SJSA1 (cell line): ENCODE measurements at places on chromosomes 5 and 9. TPM values are rescaled to one million over a fixed set of nuclear protein-coding genes. Genes with fewer than 3 reads are reported as not detected.

GRCh38 chr5:172800088-172800551, 29.1 kb upstream of the DUSP1 start:
- DNase-seq = peak; percentile 93

- DNase-seq = no peak
Observed at GRCh38 chr9:69593301-69593700, 78.9 kb downstream of the APBA1 start.

GRCh38 chr9:134775081-134775951, 105.3 kb upstream of the FCN2 start:
- DNase-seq = peak; percentile 86

DNA sequence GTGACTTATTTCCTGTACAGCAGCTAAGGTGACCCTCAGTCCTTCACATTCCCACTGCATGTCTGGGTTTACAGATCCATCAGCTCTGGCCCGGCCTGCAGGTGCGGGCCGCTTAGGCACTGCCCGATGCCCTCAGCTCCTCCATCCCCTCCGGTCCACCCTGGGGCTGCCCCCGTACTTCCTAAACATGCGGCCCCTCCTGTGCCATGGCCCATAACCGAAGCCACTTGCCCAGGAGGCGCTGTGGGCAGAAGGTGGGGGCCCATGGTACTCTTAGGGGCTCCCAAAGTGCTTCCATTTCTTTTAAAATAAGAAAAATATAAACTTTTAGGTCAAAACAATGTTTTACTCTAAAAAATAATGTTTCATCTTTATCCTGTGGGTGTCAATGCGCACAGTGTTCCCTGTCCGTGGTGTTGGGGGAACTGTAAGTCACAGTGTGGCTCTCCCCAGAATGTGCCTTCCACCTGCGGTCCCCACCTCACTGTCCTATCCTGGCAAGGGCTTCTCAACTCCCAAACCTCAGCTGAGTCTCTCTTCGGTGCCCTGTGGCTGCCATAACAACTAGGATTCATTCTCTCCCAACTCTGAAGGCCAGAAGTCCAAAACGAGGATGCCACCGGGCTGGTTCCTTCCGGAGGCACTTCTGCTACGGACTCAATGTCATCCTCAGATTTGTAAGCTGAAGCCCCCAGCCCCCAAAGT, 132.7 kb upstream of the LPCAT1 start:
- DNase-seq = peak; percentile 38

DNA sequence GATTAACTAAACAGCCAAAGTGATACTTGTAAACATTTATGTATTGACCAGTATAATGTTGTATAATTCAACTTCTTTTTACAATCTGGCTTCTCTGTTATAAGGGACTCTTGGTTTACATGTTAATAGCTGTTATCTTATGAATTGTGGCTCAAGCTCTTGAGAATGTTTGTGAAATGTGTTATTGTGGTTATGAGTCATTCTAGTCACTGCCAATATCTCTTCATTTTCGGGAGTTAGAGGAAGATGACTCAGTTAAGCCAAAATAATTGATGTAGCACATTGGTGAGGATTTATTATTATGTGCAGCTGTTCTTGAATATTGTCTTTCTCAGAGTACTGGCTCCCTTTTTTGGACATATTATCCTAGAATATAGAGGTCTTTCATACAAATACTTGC, 655.2 kb upstream of the RIOK2 start:
- peak; percentile 48 for DNase-seq

- no peak for DNase-seq
Observed at GRCh38 chr5:34511915-34512314, 144.2 kb upstream of the RAI14 start.

DNA sequence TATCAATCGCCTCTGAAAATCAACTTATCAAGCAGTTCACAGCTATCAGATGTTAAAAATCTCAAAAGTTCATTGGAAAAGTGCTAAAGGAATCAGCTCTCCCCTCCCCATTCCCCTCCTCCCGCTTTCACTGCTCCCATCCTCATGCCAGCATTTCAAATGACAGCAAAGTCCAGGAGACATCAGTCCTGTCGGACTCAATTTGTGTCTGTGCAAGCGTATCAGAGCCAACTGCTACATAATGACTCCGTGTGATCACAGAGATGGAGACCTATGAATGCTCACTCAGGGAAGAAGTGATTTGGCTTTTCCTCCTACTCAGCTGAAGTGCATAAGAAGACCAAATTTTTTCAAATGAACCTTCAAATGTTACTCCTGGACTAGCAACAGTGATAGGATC, 937.2 kb upstream of the DMAC1 start:
- no peak for DNase-seq

DNA sequence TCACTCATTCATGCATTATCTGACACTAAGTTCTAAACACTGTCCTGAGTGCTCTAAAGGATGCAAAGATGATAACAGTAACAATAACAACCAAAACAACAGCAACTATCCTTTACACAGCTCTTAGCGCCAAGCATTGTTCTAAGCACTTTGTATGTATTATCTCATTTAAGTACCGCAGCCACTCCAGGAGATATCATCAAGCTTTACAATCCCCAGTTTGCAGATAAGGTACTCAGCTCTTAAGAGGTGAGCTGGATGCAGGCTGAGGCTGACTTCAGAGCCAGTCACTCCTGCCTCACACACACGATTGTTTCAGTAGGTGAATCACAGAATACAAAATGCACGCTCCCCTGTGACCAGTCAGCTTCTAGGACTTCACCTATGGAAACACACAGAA, 141.8 kb downstream of the PAX5 start:
- no peak for DNase-seq

DNA sequence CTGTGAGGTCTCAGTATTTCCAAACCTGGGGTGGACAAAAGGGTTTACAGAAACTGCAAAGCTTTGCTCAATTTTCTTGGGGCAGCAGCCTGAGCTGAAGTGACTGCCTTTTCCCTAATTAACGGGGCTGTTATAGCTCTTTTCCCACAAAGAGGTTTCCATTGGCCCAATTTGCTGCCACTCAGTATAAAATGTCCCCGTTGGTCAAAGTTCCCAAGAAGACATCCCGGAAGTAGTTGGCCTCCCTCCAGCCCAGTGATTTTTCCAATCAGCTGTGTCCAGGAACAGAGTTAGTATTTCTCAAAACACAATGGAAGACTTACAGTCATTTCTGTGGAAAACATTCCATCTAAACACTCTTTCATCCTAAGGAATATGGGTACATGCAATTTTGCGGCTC, 643.6 kb downstream of the ACTL7B start:
- no peak for DNase-seq

DNA sequence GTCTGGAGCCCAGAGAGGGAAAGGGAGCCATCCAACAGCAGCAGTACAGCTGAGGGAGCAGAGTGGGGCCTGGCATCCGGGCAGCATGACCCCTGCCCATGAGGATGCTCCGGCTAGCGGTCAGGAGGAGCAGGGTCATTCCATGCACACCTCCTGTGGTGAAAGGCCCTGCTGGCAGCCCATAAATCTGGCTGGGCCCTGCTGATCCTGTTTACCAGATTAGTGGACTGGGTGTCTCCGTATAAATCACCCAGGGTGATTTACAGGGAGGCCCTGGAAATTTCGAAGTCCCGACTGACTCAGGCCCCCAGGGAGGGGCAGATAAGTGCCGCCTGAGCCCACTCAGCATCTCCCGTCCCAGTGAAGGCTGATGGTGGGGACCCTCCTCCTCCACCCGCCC, 117.6 kb upstream of the HAND1 start:
- no peak for DNase-seq

DNA sequence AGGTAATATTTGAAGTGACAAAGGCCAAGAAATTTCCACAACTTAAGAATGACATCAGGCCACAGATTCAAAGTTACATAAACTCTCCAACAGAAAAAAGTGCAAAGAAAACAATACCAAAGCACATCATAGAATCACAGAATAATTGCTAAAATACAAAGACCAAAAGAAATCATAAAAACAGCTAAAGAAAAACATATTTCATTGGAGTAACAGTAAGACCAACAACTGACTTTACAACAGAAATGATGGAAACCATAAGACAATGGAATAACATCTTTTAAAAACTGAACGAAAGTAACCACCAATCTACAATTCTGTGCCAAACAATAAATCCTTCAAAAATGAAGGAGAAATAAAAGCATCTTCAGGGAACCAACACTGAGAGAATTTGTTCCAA, 38.3 kb downstream of the ZDHHC21 start:
- no peak for DNase-seq

DNA sequence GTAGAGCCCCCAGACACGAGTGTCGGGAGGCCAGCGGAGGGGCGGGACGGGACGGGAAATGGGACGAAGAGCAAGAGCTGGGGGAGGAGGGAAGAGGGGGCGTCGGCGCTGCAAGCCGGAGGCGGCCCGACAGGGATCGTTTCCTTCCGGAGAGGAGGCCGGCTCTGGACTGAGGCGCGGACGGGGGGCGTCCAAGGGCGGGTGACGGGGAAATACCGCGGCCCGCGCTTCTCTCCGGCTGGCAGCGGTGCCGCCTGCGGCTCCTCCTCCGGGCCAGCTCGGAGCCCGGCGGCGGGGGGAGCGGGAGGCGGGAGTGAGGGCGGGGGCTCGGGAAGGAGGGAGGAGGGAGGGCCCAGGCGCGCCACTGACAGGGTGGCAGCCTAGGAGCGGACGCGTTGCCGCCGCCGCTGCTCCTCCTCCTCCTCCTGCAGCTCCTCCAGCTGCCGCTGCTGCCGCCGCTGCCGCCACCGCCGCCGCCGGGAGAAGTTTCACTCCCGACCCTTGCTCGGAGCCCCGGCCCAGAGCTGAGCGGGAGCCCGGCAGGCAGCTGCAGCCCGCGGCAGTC, at the start of gene CHSY3:
Gene CHSY3, plus strand, starts transcription at position 364 of the 565 bp plus-strand sequence.
- peak; percentile 58 for DNase-seq

The LRRC26 gene
- not detected in 2 replicates for total RNA-seq

The TESK1 gene
- 1.2 and 5.2 TPM in 2 replicates for total RNA-seq

The ENC1 gene
- 31.3 and 34.0 TPM in 2 replicates for total RNA-seq

The FGF10 gene
- not detected in 2 replicates for total RNA-seq

The KCNV2 gene
- not detected in 2 replicates for total RNA-seq

The ARL14EPL gene
- 1.3 TPM in 1 of 2 replicates, not detected in the other for total RNA-seq

The HSD17B3 gene
- not detected in 2 replicates for total RNA-seq

The SLC46A2 gene
- not detected in 2 replicates for total RNA-seq
